ENCODE measurements at places on chromosomes 2 and 18.

- no peak for DNase-seq
Measured at GRCh38 chr2:227888289-227888688, 16.9 kb downstream of the DAW1 start.

GRCh38 chr2:65613968-65614555 is 181.7 kb upstream of the SPRED2 start:
- DNase-seq, result no peak

- DNase-seq, result no peak
Measured at GRCh38 chr18:50611529-50611941, 51.6 kb downstream of the MAPK4 start.

- DNase-seq, result no peak
Measured at GRCh38 chr2:212794471-212794870, 255.9 kb upstream of the ERBB4 start.

GRCh38 chr2:215404348-215405012 is 31.4 kb downstream of the FN1 start:
- DNase-seq, result no peak

- no peak for DNase-seq
Measured at GRCh38 chr18:3479978-3480509, 30.1 kb downstream of the TGIF1 start.

- DNase-seq, result no peak
Measured at GRCh38 chr2:127069003-127069402, 38.0 kb downstream of the BIN1 start.

GRCh38 chr2:220123751-220124150 is 496.3 kb downstream of the SLC4A3 start:
- no peak for DNase-seq

Data from stimulated activated CD4-positive, alpha-beta T cell treated with anti-CD3 and anti-CD28 coated beads, TNF-alpha, amount 100 ng/mL, for 48 hours (primary cell).